Left renal pelvis (tissue), 4 donors: ENCODE measurements at places on chromosomes 6 and 20.
A peak's percentile ranks its signal among the peaks of the same experiment; 100 is the strongest.

- DNase-seq, result peak; percentile 46
Measured at GRCh38 chr6:24313251-24314141, 44.4 kb downstream of the DCDC2 start.

GRCh38 chr6:144104488-144104887, 9.1 kb upstream of the SF3B5 start:
- DNase-seq, result no peak

GRCh38 chr20:53187392-53188068, 215.4 kb downstream of the TSHZ2 start:
- peak; percentile 70 for DNase-seq

DNA sequence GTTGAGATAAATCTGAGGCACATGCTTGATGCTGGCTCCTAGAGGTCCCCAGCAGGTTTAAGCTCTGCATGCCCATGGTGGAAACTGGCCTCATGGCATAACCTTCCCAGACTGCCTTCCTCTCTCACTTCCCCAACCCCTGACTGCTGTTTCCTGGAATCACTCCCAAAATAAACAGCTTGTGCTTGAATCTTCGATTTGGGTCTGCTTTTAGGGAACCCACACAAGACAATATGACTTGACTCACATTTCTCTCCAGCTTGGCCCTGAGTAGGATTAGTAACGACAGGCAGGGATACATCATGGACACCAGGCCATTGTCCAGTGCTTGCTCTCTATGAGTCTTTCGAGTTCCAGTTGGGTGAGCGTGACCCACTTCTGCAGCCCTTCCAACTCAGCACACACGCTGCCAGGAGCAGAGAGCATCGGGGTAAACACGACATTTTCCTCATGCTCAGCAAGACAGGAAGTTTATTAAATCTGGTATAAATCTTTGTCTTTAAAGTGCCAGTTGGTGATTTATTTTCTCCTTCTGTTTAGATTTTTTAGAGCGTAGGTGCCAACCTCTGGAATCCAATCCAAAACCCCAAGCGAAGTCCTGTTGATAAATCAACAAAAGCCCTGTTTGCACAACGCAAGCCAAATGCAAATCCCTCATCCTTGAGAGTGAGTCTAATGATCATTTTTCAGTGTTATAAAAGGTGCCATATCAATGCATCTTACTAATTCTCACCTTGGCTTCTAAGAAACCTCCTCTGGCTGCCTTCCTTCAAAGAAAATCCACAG, 135.0 kb downstream of the FOXA2 start:
- DNase-seq, result no peak

GRCh38 chr6:163098827-163099479, 315.6 kb upstream of the QKI start:
- no peak for DNase-seq

DNA sequence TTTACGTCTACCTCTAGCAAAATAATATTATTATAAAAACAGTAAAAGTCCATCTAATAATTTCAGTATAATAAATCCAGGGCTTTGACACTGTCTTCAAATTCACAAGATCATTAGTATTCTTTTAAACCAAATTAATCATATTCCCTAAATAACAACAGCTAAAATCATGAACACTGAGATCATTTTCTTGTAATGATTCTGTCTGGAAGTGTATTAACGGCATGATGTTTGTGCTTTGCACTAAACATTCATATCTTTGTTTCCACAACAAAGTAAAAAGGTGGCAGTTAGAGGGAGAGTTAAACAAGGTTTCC, 18.8 kb downstream of the HIVEP2 start:
- no peak for DNase-seq

DNA sequence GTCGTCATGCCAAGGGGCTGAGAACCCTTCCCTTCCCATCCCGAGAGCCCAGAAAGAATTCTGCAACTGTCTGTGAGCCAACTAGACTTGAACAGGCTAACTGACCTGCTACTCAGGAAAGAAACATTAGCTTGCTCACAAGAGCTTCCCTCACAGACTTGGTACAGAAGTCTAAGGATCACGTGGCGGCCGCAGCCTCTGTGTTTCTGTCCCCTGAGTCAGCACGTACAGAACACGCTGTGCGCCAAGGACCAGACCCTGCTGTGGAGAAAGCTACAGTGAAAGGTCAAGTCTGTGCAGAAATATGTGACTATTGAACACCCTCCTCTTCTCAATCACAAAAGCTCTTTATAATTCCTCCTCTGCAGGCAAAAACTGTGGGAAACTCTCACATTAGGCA, 151.3 kb upstream of the QKI start:
- no peak for DNase-seq

GRCh38 chr6:24795106-24795505, 3.6 kb downstream of the ARMH2 start:
- no peak for DNase-seq
